Activated CD8-positive, alpha-beta memory T cell treated with anti-CD3 and anti-CD28 coated beads, Interleukin-2, amount 10 ng/mL, durations not matched to agents 7 days and 5 days (primary cell): ENCODE measurements at places on chromosomes 5 and 9.
A peak's percentile ranks its signal among the peaks of the same experiment; 100 is the strongest.

GRCh38 chr5:179762079-179762780 lies 29.6 kb downstream of the MAML1 start:
- DNase-seq = peak; percentile 66

DNA sequence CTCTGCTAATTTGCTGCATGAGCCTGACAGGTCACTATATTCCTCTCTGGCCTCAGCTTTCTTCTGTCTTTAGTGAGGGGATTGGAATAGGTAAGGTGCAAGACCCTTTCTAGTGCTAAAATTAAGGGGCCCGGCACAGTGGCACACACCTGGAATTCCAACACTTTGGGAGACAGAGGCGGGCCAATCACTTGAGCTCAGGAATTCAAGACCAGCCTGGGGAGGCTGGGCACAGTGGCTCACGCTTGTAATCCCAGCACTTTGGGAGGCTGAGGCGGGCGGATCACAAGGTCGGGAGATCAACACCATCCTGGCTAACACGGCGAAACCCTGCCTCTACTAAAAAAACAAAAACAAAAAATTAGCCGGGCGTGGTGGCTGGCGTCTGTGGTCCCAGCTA lies 37.2 kb downstream of the EGR1 start:
- DNase-seq = no peak

- no peak for DNase-seq
Observed at GRCh38 chr9:82152181-82152580, 163.6 kb downstream of the SPATA31D1 start.

DNA sequence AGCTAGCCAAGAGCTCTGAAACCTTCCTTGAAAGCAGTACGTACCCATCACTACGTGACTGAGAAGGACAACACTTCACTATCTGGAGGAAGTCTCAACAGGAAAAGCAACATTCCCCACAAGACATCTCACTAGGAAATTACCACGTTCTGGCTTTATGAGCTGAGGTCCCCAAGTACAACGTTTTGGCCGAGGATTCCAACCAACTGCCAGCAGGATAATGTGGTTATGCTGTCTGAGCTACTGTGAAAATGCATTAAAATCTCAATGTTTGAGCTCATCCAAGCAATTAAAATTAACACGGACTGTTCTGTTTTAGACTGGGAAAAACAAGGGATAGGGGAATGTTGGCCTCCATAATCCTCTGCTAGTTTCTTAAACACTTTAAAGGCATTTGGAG lies 16.4 kb downstream of the MED27 start:
- no peak for DNase-seq

DNA sequence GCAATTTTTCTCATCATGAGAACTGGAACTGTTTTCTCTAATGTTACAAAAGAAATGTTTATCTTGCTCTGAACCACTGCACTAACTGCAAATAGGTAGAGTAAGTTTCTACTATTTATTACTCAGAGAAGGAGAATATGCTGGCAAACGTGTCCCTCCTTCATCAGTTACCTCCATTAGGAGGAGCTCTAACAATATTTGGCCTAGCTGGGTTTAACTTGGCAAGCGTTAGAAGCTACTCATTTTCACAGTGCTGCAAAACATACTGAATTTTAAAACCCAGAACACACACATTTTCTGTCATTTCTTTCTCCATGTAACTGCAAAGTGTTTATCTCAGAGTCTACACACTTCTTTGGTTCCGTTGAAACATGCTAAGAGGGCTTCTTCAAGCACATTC lies 101.0 kb upstream of the GABRG2 start:
- DNase-seq = no peak

- DNase-seq = no peak
Observed at GRCh38 chr9:97934321-97935115, 3.5 kb downstream of the HEMGN start.

DNA sequence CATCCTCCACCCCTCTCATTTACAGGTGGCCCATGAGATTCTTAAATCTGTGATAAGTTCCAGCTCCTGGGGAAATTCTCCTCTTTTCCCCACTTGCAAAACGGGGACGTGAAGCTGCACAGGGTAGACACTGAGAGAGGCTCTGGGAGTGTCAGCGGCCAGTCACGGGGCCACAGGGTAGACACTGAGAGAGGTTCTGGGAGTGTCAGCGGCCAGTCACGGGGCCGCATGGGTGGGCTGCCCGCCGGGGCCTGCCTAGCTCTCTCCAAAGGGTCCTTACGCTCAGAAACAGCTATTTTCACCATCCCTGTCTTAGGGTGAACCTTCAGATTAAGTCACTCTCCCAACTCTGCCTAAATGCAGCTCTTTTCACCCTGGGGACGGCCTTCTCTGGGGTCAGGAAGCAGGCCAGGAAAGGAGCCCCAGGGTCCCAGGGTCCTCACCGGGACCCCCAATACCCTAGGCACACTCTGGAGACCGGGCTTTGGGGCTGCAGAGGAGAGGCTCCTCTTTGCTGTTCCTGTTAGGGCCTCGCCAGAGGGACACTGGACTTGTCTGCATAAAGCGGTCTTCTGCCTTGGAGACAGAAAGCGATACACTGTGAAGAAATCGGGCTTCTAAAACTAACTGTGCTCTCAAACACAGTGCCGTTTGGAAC lies 1.5 kb downstream of the FAM78A start:
- peak; percentile 69 for DNase-seq
